ENCODE measurements at places on chromosomes 16 and 17. TPM values are rescaled to one million over a fixed set of nuclear protein-coding genes. Genes with fewer than 3 reads are reported as not detected.

DNA sequence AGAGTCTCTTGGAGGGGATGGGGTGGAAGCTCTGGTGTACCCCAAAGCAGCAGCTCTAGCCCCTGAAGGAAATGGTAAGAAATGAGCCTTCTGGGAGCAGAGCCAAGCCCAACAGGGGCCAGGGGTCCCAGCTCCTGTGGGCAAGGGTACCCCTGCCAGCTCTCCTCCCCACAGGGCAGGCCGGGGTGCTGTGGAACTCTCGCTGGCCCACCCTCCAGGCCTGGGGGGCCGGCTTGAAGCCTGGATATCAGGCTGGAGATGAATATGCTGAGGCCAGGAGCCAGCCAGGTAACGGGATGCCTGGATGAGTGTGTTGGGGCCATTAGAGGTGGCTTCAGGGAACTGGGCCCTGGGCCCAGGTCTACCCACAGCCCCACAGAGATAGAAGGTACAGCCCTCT lies 12.2 kb upstream of the CLDN9 start:
- DNase-seq: no peak

KRTAP9-4 gene
- total RNA-seq: not detected

DNA sequence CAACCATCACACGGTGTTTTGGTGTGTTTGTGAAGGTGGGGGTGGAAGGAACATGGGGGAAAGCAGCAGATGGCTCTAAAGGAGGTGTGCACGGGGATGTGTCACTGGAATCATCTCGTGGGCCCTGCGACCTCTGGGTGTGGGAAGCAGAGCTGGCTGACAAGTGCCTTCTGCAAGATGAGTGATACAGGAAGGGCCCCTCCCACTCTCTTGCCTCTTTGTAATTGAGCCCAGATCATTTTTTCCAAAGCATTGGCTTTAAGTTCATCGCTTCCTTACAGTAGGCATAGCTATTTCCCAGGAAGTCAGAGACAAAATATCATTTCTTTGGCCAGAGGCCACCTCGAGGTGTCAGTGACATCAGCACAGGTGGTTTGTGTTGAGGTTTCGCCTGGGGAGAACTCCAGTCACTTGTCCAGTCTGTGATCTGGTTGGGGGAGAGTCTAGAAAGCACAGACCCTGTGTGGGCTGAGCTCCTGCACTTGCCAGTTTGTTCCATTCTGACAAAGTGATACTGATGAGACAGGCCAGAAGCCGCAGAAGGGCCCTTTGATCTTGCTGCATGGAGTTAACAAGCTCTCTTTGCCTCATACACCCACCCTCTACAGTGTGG lies 20.6 kb upstream of the SNTB2 start:
- DNase-seq: no peak

TERB1 gene
- not detected for total RNA-seq

MNT gene
- 32.9 TPM for total RNA-seq

TEKT1 gene
- total RNA-seq: not detected

DNA sequence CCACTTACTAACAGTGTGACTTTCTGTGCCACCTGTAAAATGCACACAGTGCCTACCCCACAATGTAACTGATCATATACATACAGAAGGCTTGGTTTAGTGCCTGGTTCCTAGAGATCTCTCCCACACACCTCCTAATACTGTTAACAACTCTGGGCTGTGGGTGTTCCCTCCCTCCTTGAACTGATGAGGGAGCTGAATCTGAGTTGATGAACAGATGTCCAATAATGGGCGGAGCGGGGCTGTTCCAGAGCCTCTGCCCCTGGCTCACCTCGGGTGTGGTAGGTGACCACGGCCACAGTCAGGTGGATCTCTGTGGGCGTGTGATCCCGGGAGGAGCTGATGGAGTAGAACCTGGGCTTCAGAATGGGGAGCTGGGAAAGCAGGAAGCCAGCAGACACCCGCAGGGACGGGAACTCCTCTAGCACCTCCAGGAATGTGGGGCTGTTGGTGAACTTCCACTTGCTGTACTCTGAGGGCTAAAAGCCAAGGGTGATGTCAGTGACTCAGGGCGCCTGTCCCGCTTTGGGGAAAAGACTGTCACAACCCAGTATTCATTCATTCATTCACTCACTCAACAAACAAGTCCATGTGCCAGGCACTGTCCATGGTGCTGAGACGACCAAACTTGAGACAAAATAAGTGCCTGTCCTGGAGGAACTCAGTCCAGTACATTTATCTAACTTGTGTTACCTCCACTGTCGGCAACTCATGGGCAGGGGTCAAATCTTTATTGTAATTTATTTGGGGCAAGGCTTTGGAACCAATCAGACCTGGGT lies 37.6 kb downstream of the NOS2 start:
- peak; percentile 15 for DNase-seq

DNA sequence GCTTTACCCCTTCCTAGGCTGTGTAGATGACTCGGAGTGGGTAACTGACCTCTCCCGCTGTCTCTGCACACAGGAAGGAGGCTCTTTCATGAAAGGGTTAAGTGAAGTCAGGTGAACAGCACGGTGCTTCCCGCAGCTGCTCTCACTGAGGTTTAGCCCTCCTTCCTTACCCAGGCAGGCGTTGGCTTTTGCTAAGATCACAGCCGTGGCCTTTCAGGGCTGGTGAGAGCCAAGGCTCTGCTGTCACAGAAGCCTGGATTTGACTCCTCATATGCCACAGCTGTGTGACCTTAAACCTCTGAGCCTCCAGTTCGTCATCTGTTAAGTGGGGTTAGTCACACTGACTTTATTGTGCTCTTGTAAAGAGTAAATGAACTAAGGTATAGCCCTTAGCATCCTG lies 90.9 kb upstream of the PLCG2 start:
- no peak for DNase-seq

ATP2A1 gene
- 2.6 TPM for total RNA-seq

PPP1R27 gene
- total RNA-seq: 2.4 TPM

DNA sequence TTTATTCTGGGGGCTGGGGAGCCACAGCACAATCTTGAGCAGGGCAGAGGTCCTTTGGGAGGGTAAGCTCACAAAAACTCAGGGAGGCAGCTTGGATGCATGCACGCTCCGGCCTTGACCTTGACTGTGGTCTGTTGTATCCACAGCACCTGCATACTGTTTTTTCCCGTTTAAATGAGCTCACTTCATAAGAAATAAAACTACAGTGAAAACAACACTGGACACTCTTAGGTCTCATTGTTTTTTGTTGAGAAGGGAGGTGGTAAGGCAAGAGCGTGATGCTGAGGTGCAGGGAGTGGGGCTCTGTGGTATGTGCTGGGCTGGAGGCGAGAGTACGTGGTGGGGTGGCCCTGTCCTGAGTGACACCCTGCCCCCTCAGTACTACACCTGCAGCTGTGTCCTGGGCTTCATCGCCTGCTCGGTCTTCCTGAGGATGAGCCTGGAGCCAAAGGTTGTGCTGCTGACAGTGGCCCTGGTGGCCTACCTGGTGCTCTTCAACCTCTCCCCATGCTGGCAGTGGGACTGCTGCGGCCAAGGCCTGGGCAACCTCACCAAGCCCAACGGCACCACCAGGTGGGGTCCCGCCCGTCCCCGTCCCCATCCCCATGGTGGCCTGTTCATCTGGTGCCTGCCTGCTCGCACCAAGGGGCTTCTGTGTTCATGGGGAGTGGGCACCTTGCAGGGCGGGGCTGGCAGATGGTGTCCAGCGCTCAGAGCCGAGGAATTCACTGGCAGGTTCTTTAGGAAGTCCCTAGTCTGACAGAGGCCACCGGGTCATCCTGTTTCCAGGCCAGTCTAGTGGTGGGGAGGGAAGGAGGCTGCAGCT lies 44.2 kb downstream of the ADCY7 start:
- DNase-seq: no peak

- no peak for DNase-seq
Measured at GRCh38 chr17:7838090-7839075, 4.4 kb downstream of the KDM6B start.

GRCh38 chr17:77772899-77773358 lies 185.6 kb upstream of the TNRC6C start:
- DNase-seq: no peak

PLA2G10 gene
- total RNA-seq: not detected

- DNase-seq: no peak
Measured at GRCh38 chr17:73065376-73065775, 27.1 kb downstream of the SLC39A11 start.

C16orf74 gene
- total RNA-seq: 84.9 TPM

- peak; percentile 54 for DNase-seq
Measured at GRCh38 chr17:30379903-30380381, 1.2 kb downstream of the CPD start.
